ENCODE measurements at places on chromosomes 3 and 15.

GRCh38 chr15:61541516-61541915, 312.4 kb upstream of the RORA start:
- DNase-seq = no peak

- DNase-seq = no peak
These were observed 50.4 kb downstream of the ISL2 start for GRCh38 chr15:76386926-76387325.

GRCh38 chr3:16741103-16741758, 136.0 kb upstream of the DAZL start:
- DNase-seq = peak; percentile 89

DNA sequence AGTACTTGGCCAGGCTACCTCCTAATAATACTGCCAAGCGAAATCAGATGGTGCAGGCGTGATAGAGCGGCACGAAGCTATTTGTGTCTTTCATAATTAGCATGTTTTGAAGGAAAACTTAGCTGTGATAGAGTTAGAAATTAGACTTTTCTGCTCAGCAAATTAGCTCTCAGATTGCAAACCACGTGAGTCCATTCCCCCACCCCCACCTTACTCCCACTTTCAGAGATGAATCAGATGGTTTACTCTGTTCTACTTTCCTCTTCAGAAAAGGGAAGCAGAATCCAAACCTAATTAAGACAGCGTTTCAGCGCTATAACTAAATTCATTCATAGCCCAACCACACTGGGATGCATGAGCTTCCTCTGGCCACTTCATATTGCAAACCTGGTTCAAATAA, 214.6 kb downstream of the SLCO3A1 start:
- no peak for DNase-seq

GRCh38 chr3:181823716-181824115, 112.0 kb downstream of the SOX2 start:
- DNase-seq = no peak

GRCh38 chr3:45123030-45123429, 23.1 kb downstream of the CDCP1 start:
- DNase-seq = peak; percentile 94

DNA sequence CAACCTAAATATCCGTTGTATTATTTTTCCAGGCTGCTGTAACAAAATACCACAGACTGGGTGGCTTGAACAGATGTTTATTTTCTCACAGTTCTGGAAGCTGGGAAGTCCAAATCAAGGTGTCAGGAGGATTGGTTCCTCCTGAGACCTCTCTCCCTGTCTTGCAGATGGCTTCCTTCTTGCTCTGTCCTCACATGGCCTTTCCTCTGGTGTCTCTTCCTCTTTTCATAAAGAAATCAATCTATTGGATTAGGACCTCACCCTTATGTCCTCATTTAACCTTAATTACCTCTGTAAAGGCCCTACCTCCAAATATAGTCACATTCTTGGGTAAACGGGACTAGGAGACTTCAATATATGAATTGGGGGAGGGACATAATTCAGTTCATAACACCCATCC, 89.2 kb upstream of the PLCL2 start:
- no peak for DNase-seq

DNA sequence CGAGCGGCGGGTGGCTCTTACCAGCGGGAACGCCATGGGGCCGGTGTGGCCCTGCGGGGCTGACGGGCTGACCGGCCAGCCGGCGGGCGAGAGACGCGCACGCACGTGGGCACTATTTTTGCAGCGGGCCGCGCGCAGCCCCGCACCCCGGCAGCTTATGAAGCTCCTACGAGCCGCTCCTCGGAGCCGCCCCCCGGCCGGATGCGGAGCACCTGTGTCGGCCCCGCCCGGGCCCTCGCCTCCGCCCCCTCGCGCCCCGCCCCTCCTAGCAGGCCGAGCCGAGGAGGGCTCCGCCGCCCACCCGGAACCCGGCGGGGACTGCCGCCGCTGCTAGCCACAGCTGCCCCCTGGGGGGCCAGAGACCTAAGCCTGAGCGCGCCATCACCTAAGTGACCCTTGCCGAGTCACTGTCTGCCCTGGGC, 683 bp upstream of the CPEB1 start:
- no peak for DNase-seq

DNA sequence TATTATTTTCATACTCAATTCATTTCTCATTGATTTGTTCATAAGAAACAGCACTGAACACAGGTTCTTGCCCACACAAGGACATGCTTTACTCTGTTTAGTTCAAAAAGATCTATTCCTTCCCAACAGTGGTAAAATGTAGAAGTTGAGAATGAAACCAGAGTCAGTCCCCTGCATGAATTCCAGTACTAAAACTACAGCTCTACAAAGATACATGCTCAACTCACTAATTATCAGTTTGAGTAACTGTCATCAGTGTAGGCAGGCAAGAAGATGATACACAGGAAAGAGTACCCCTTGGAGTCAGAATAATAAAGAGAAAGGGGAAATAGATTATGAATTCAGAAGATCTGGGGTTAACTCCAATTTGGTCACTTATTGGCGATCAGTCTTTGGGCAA, 43.2 kb downstream of the NR2E3 start:
- DNase-seq = no peak

GRCh38 chr3:142209655-142210054, 15.7 kb downstream of the GK5 start:
- DNase-seq = peak; percentile 83

DNA sequence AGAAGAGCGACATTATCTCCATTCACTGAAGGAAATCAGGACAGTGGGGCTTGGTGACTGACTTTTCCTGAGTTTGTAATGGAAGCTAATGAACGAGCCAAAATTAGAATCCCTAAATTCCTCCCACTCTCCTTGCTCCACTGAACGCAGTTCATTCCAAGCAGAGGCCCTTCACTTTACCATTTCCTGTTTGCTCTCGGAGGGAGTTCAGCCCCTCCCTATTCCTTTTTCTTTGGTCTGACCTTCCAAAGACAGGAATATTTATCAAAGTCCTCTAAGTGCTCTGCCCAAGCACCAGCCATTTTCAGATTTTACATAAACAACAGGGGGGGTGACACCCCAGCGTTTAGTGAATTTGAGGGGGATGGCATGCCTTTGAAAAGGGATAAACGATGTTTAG, 24.0 kb upstream of the PTPRG start:
- DNase-seq = peak; percentile 4

DNA sequence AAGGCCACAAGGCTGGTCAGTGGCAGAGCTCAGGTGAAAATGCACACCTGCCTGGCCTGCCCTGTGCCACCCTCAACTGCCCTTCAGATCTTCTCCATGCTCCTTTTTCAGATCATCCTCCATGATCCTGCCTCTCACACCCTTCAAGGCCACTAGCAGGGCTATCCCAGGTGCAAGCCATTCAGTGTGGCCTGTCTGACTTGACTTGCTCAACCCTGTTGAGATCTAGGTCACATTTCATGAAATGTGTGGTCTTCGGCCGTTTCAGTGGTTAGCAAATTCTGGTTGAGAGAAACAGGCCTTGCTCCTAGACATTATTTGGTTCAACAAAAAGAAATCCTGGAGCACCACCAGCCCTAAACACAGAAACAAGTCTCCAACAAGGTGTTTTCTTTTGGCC, 26.6 kb upstream of the LMCD1 start:
- no peak for DNase-seq

GRCh38 chr3:25433868-25434267, 5.8 kb downstream of the RARB start:
- DNase-seq = peak; percentile 49

GRCh38 chr3:85576697-85577200, 618.0 kb downstream of the CADM2 start:
- no peak for DNase-seq

DNA sequence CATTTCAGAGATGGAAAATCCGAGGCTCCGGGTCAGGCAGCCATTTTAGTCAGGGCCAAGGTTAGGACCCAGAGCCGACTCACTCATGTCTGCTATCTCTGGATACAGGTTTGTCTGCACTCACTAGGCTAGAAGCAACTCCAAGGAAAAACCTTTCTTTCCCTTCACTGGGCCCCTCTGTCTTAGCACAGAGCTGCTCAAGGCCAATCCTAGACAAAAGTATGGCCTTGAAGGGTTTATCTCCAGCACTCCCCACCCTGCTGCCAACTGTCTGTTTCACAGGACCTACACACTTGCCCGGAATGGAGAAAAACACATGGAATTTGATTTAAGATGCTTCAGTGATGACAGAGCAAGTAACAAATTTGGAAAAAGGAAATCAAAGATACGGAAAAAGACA, 25.6 kb downstream of the ACAN start:
- DNase-seq = peak; percentile 36

- DNase-seq = peak; percentile 23
These were observed 10.6 kb downstream of the DNAJB8 start for GRCh38 chr3:128455786-128456748.

- no peak for DNase-seq
These were observed 337.1 kb upstream of the LRRFIP2 start for GRCh38 chr3:37511463-37511920.

DNA sequence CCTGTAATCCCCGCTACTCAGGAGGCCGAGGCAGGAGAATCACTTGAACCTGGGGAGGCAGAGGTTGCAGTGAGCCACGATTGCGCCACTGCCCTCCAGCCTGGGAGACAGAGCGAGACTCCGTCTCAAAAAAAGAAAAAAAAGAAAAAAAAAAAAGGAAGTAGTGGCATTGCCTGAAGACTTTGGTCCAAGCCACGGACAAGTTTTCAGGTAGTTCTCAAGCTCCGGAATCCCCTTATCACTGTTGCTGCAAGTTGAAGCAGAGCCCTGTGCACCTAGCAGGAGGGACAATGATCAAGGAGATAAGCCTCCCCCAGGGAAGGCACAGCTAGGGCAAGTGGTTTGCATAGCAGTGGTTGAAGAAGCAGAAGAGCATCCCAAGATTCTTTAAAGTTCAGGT, 97.6 kb downstream of the MEX3B start:
- no peak for DNase-seq

DNA sequence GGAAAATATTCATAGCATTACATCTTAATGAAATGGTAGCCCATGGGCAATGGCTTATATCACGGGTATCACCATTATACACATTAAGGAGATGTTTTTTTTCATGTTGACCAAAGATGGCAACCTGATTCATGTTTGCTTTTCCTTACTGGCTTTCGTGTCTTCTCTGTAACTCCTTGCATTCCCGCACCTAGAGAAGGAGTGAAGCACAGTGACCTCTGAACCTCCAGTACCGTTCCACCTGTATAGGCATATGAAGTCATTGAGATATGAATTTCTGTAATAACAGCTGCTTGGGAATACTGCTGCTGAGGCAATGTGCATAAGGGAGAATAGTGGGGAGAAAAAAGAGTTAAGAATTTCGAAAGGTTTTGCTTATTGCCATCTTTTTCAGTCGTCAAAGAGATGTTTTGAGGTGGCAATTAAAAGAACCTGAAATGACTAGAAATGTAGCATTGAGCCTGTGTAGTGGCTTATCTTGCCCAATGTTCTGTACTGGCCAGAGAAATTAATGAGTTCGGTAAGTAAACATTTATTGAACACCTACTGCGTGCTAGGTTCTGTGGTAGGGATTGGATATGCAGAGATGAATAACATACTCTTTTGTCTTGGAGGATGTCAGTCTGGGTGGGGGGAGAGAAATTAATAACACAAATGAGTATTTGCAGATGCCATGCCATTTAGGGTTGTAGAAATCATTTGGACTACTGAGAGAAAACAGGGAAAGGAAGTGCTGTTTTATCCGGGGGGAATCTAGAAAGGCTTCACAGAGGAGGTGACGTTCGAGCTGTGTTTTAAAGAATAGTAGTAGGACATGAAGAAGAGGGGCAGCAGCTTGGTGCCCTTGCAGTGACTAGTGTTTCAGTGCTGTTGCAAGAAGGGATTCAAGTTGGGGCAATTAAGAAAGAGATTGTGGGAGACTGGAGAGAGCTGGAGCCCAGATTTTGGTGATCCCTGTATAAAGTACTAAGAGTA, 2.5 kb downstream of the FEM1B start:
- no peak for DNase-seq

GRCh38 chr3:13715961-13716360, 163.9 kb downstream of the WNT7A start:
- DNase-seq = no peak

DNA sequence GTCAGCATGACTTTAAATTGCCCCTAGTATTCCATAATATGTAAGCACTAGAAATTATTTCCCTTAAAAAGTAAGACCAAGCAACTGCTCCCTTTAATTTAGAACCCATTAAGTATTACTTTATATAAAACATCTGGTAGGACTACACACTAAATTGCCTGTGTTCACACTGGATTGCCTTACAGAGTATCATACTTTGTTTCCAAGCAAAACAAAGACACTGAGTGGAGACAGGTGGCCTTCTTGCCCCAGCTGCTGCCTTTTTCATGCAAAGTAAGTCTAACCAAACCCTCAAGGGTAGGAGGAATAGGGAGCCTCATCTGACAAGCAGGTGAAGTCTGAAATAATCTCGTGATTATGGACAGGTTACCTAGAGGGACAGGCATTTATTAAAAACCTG, 87.3 kb downstream of the PEX5L start:
- DNase-seq = no peak

DNA sequence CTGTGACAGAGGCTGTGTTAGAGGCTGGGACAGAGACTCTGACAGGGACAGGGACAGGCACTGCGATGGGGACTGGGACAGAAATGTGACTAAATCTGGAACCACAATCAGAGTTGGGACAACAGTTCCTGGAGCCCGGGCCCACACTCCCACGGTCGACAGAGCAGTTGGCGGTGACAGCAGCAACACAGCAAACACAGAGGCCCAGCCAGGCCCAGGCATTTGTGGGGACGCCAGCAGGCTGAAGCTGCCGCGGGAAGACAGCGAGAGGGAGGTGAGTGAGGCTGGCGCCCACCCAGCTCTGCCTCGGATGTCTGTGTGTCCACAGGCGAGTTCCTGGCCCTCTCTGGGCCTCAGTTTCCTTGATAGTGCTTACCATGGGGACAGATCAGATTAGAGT, 9.3 kb upstream of the HCN4 start:
- no peak for DNase-seq

DNA sequence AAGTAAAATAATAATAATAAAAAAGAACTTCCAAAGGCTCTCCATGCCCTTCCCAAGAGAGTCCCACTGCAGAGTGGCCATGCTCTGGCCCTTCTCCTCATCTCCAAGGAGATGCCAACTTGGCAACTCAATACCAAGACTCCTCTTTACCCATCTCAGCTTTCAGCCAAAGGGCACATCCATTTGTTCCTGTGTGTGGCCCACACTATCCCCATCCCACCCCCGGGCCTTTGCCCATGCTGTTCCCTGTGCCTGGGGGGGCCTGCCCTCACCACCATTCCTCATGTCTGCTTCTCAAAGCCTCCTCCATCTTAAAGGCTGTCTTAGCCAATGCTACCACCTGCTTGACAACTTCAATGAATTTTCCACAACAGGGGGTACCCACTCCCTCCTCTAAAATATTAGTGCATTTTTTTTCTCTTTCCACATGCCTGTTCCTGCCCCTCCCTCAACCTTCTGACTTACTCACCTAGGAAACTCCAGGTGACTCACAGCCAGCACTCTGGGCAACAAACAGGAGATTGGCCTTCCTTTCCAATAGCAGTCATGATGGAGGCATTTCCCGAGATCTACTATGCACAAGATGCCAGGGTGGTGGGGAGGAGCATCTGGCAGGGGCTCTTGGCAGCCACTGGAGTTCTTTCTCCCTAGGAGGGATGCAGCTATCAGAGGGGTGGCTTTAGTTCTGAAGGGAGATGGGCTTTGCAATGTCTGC, 109.4 kb upstream of the SMAD3 start:
- peak; percentile 50 for DNase-seq

GRCh38 chr15:39797407-39797806, 14.8 kb upstream of the FSIP1 start:
- DNase-seq = no peak

Measured in EH (cell line).